ENCODE measurements at places on chromosomes 6 and 20.

- no peak for DNase-seq
These were observed 80.9 kb downstream of the RNGTT start for GRCh38 chr6:88882536-88882935.

DNA sequence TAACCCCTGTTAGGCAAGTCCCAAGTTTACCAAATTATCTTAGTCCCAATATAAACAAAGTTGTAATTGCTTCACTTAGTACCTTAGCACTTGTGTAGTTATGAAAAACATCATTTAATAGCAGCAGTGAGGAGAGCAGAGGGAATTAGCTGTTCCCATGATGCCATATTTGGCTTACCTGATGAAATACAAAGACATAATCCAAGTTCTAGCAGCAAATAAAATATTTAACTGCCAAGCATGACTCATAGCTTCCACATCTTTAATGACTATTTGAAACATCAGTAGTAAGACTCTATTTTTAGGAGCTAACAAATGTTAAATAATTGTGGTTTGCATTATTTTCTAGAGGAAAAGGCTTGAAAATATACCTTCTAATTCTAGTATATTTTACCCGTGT lies 94.0 kb upstream of the MCHR2 start:
- DNase-seq: no peak

DNA sequence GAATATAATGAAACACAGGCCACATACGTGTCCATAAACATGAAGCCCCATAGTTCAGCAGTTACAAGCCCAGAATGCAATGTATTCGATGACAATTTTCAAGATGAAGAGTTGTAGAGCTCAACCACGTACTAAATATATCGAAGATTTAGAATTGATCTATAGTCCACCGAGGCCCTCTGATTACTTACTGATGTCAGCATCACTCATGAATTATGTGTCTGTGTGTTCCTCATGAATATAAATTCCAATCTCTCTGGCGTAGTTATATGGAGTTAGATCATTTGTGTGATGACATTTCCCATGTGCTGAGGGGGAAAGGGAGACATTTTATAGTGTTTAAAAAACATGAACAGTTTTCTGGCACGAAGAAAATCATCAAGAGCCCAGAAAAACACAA lies 97.5 kb downstream of the PFDN4 start:
- no peak for DNase-seq

DNA sequence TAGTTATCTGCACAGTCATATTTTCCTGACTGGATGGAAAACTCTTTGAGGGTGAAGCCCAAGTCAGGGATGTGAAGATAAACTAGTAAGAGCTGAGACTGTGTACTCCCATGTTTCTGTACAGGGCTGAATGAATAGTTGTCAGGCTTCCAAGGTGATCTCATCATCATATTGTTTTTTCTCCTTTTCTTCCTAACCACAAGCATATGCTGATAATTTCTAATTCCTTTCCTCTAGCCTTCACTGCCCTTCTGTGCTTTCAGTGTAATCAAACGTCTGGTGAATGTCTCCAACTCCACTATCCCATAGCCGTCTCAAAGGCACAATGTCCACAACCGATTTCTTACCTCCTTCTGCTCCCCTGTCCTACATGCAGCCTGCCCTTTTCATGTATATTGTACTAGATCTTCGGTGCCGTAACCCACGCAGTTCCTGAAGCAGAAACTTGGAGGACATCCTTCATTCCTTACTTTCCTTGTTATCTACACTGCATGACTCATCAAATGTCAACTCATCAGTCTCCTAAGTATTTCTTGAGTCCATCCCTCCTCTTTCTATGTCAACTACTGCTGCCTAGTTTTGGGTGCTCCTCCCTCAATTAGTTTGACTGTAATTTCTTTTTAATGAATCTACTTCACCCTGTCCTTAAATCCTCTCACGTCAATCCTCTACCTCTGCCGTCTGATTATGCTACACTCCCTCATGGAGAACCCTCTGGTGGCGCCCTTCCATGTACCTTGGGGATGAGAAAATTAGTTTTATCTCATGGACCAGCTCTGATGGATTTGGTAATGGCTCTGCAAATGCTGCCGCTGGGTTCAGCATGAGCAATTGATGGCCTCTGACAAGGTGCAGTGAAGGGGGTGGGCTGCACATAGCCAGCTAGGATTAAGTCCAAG lies 21.9 kb downstream of the NCOA7 start:
- no peak for DNase-seq

DNA sequence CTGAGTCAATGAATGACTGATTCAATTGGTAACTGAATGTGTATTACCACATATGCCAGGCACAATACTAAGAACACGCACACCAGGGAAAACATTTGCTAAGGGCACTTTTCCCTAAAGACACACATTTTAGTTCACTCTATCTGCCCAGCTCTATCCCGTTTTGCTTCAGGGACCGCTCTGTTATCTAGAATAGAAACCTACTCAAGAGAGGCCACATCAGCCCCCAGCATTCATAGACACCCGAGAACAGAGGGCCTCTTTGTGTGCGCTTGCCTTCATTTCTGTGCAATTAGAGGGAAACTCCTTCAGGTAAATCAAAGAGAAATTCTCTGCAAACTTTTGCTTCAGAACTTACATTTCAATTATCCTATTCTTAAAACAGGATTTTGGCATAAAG lies 50.3 kb downstream of the DZANK1 start:
- no peak for DNase-seq

All from MV-4-11 (cell line).